ENCODE measurements at places on chromosomes 12 and 14. TPM values are rescaled to one million over a fixed set of nuclear protein-coding genes. Genes with fewer than 3 reads are reported as not detected.

The DNAI7 gene
- not detected for total RNA-seq

The DHRS4L2 gene
- 29.2 TPM for total RNA-seq

The SLC25A21 gene
- 2.1 TPM for total RNA-seq

The HSP90AA1 gene
- total RNA-seq = 388 TPM

The PLBD1 gene
- total RNA-seq = 32.4 TPM

The GLIPR1L1 gene
- not detected for total RNA-seq

The UNC79 gene
- total RNA-seq = not detected

The RPS29 gene
- 911 TPM for total RNA-seq

The DCN gene
- 50.1 TPM for total RNA-seq

The RNF212B gene
- not detected for total RNA-seq

The CAPS2 gene
- total RNA-seq = 9.2 TPM

The LYZ gene
- total RNA-seq = 2.7 TPM

The ACRBP gene
- 4.0 TPM for total RNA-seq

The WIF1 gene
- total RNA-seq = not detected

The AKAP6 gene
- 1.1 TPM for total RNA-seq

The RND1 gene
- total RNA-seq = 1.0 TPM

The FKBP4 gene
- total RNA-seq = 55.9 TPM

The TBC1D30 gene
- 8.0 TPM for total RNA-seq

The SERPINA9 gene
- total RNA-seq = not detected

The SYCP3 gene
- total RNA-seq = 0.53 TPM

The RTN1 gene
- total RNA-seq = 0.18 TPM

The GPRC5D gene
- total RNA-seq = 0.95 TPM

The TMCC3 gene
- total RNA-seq = 9.0 TPM

The EXOC3L4 gene
- total RNA-seq = not detected

The ACVRL1 gene
- 2.0 TPM for total RNA-seq

The IPO8 gene
- total RNA-seq = 31.9 TPM

The THTPA gene
- 8.1 TPM for total RNA-seq

The PLEKHG7 gene
- total RNA-seq = not detected

The CIROP gene
- total RNA-seq = not detected

The RIN3 gene
- 4.6 TPM for total RNA-seq

The LDHB gene
- 244 TPM for total RNA-seq

The GNB3 gene
- total RNA-seq = not detected

The FOXN4 gene
- not detected for total RNA-seq

The VDR gene
- 20.4 TPM for total RNA-seq

The GLT1D1 gene
- total RNA-seq = not detected

The AICDA gene
- total RNA-seq = not detected

The PABPN1 gene
- 58.9 TPM for total RNA-seq

The MAP3K9 gene
- 34.0 TPM for total RNA-seq

The PSMB11 gene
- not detected for total RNA-seq

The GYS2 gene
- 2.7 TPM for total RNA-seq

The PPP1R1A gene
- not detected for total RNA-seq

The SLC25A47 gene
- total RNA-seq = not detected

The DTX3 gene
- total RNA-seq = 3.4 TPM

The TGFB3 gene
- 10.5 TPM for total RNA-seq

The ZFHX2 gene
- 0.26 TPM for total RNA-seq

The RAD9B gene
- total RNA-seq = 0.76 TPM

The A2M gene
- total RNA-seq = 14.7 TPM
